Renal cortical epithelial cell (primary cell): ENCODE measurements at places on chromosomes 7 and 10.

- DNase-seq = no peak
Measured at GRCh38 chr10:50512743-50513416, 110.9 kb downstream of the SGMS1 start.

DNA sequence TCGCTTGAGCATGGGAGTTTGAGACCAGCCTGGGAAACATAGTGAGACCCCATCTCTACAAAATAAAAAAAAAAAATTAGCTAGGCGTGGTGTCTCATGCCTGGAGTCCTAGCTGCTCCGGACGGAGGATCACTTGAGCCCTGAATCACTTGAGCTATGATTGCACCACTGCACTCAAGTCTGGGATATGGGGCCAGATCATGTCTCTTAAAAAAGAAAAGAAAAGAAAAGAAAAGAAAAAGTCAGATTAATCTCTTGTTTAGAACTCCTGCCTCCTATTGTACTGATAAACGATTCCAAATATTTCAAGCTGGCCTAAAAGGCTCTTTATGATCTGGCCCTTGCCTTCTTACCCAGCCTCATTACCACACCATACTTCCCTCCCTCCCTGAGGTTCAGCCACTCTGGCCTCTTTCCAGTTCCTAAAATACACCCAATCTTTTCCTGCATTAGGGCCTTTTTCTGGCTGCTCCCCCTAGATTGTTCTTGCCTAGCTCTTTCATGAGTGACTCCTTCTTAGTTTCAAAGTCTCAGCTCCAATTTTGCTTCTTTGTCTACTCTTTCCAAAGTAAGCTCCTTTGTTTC, 41.7 kb downstream of the VCL start:
- DNase-seq = no peak

- peak; percentile 24 for DNase-seq
Measured at GRCh38 chr10:14880229-14880628, 1.6 kb downstream of the SUV39H2 start.

DNA sequence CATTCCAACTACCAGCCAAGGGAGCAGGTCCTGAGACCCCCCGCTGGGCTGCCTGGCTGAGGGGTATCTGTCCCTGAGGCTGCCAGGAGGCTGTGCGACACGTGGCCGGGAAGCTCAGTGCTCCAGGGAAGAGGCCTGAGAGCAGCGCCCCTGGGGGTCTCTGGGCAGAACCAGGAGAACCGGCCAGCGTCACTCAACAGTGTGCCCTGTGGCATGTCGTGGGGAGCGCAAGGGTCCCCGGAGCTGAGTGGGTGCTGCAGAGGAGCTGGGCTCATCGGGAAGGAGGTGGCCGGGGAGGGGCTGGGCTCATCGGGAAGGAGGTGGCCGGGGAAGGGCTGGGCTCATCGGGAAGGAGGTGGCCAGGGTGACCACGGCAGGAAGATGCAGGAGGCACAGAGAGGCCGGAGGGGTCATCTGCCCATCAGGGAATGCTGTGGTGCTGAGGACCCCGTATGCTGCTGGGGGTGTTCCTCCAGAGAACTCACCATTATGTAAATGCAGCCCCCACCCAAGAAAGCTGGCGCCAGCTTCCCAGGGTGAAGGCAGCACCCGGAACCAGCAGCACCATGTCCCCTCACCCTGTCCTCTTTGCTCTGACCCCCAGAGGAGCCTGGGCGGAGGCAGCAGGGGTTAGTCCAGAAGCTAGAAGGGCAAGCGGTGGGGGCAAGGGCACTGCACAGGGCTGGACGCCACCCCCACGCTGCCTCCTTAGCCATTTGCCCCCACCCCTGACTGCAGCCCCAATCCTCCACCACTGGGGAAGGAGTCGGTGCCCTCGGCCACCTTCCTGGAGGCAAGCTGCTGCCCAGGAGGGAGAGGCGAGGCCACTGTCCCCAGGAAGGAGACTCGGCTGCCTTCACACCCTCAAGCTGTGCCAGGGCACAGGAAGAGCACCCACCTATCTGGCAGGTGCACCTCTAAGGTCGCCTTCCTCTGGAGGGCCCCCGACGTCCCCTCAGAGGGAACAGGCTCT, 33.3 kb downstream of the CALML3 start:
- no peak for DNase-seq

DNA sequence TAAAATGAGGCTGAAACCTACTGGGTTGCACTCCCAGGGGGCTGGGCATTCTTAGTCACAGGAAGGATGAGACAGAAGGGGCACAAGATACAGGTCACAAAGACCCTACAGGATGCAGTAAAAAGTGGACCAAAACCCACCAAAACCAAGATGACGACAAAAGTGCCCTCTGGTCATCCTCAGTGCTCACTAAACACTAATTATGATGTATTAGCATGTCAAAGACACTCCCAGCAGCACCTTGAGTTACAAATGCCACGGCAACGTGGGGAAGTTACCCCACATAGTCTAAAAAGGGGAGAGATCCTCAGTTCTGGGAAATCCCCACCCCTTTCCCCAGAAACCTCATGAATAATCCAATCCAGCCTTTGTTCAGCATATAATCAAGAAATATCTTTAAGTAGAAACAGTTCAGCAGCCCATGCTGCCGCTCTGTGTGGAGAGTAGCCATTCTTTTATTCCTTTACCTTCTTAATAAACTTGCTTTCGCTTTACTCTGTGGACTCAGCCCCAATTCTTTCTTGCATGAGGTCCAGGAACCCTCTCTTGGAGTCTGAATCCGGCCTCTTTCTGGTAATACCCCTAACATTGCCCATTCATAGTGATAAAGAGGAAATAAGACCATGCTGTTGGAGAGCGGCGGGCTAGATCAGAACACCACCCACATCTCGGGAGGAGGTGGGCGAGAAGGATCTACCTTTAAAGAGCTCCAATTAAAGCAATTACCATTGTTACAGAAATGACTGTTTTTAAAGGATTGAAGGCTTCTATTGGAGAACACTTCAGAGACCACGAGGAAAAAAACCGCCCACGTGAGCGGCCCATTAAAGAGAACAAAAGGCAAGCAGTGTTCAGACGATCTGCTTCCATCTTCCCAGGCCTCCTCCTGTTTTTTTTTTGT, 170.9 kb downstream of the USP6NL start:
- no peak for DNase-seq

DNA sequence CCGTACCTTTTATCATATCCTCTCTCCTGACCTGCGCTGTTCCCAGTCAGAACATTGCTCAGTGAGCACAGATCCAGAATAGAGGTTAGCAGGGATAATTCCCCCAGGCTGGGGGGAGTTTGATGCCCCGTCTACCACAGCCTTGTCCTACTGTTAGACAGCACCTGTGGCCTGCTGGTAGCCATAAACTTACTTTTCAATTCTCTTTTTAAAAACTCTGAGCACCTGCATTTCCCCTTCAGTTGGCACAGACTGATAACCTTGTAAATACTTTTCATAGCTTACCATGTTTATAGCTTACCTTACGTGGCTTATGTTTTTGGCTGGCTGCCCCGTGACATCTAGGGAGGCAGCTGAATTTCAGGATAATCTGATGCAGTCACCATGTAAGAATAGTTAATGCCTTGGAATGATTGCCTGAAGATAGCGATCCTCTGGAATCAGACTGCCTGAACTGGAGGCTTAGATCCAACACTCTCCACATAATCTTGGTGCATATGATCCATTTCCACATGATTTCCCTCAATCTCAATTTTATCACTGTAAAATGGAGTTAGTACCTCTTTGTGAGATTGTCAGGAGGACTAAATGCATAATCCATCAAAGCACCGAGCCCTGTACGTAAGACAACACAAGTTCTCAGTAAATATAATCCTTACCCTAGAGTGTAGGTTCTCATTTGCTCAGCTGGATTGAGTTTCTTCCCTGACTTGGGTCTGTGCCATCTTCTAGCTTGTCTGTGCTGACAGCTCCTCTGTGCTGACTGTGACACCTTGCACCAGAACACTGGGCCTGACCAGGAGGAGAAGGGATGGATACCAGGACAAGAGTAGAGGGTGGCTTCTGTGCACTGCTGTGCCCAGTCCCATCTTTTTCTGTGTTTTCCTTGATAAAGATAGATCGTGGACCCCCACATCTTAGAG, 111.7 kb upstream of the GJD4 start:
- DNase-seq = no peak

DNA sequence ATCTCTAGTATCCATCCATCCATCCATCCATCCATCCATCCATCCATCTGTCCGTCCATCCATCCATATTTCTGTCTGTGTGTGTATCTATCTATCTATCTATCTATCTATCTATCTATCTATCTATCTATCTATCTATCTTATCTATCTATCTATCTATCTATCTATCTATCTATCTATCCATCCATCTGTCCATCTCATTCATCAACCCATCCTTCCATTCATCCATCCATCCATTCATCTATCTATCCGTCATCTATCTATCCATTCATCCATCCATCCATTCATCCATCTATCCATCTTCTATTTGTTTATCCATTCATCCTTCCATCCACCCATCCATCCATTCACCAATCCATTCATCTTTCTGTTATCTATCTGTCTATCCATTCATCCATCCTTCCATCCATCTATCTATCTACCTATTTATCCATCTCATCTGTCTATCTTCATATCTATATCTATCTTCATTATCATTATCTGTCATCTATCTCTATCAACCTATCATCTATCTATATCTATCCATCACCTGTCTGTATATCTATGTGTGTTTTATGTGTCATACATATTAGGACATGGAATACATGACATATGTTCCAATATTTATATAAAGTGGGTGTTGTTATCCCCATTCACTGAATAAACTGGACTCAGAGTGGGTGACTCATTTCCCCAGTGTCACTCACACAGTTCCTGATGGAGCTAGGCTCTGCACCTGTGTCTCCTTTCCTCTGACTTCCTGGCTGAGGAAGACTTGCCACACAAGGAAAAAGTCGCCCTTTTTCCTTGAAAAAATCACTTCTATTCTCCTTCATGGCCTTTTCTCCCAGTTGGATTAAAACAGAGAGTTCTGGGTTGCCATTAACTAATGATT, 200.1 kb downstream of the CCDC3 start:
- no peak for DNase-seq

GRCh38 chr7:154647625-154648024, 355.3 kb downstream of the PAXIP1 start:
- DNase-seq = no peak

DNA sequence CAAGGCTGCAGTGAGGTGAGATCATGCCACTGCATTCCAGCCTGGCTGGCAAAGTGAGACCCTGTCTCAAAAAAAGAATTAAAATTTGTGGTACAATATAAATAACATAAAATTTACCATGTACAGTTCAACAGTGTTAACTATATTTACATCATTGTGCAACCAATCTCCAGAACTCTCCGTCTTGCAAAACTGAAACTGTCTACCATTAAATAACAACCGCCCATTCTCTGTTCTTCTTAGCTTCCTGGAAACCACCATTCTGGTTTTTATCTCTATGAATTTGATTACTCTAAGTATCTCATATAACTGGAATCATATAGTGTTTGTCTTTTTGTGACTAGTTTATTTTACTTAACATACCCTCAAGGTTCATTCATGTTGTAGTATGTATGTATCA, 167.6 kb downstream of the AUTS2 start:
- DNase-seq = no peak

DNA sequence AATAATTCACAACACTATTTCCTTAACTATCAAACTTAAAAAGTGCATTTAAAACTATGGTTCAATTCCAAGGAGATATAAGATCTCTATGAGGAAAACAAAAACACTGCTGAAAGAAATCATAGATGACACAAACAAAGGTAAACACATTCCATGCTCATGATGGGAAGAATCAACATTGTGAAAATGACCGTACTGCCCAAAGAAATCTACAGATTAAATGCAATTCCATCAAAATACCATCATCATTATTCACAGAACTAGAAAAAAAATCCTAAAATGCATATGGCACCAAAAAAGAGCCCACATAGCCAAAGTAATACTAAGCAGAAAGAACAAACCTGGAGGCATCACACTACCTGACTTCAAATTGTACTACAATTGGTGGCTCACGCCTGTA, 159.9 kb upstream of the EEPD1 start:
- DNase-seq = no peak

GRCh38 chr7:69732203-69732602, 133.9 kb downstream of the AUTS2 start:
- peak; percentile 64 for DNase-seq

DNA sequence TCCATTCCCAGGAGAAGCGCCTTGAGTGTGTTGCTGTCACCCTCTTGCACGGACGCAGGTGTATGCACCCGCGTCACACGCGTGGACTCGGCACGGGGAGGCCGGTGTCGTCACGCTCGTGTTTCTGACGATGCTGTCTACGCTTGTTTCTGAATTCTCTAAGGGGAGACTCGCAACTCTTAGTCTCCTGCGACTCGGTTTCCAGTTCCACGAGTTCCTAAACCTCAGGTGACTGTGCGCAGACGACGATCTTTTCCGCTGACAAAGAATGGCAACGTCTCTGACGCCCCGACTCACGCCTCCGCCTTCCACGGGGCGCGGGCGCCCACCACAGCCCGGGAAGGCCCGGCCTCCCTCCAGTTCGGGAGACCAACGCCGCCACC, 579 bp downstream of the IDI1 start:
- DNase-seq = no peak

GRCh38 chr10:125520968-125521367, 162.0 kb downstream of the TEX36 start:
- no peak for DNase-seq

GRCh38 chr10:73857446-73857845, 16.9 kb downstream of the CAMK2G start:
- DNase-seq = peak; percentile 78

DNA sequence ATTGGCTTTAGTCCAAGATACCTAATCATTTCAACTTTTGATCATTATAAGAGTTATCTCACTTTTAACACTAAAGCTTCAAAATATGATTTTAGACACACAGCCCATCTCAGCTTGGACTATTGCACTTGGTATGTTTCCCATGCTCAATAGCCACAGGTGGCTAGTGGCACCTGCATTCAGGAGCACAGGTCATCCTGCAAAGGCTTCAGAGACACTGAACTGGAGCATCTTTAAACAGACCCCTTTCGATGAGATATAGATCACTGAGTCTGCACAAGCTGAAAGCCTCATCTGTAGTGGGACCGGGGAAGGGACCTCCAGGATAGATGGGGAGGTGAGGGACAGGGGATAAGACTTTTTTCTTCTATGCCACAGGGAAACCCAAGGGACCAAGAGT, 48.5 kb upstream of the TARP start:
- no peak for DNase-seq

- peak; percentile 100 for DNase-seq
Measured at GRCh38 chr7:108004220-108005142, 1.5 kb upstream of the LAMB1 start.

- no peak for DNase-seq
Measured at GRCh38 chr7:83439026-83439425, 209.9 kb downstream of the SEMA3E start.

DNA sequence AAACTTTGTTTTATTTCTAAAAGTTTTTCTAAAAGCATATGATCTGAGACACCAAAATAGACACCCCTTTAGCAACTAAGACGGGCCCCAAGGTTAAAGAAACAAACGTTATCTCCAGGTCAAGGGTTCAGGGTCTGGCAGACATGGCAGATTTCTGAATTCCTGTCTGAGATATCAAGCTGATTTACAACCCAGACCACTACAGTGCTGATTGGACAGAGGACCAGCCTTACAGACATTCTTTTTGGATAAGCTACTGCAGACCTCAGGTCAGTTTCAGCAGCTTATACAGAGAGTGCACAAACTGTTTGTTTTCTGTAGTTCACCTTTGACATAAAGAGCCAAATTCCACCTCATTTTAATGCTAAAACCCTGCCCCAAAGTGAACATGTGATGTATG, 34.8 kb downstream of the SVOPL start:
- DNase-seq = no peak
